Right atrium auricular region (tissue), 2 donors: ENCODE measurements at places on chromosomes 12 and 14. TPM values are rescaled to one million over a fixed set of nuclear protein-coding genes. Genes with fewer than 3 reads are reported as not detected.

- no peaks in the 10 kb centered on the region for H3K27me3 ChIP-seq
- H3K36me3 ChIP-seq: no peaks in the 10 kb centered on the region
- no peak overlapping the region for H3K27ac ChIP-seq
- DNase-seq: no peak
Observed at GRCh38 chr14:53942970-53943750, 13.5 kb downstream of the BMP4 start.

Gene PXN
- total RNA-seq: 76.7 TPM

- no peaks in the 10 kb centered on the region for H3K27me3 ChIP-seq
- H3K36me3 ChIP-seq: no peaks in the 10 kb centered on the region
- no peak for DNase-seq
- H3K4me1 ChIP-seq: no peaks in the 10 kb centered on the region
- H3K4me3 ChIP-seq: peak within 1 kb of the TSS; percentile 43
Observed at GRCh38 chr14:104579507-104579906, at the start of gene C14orf180. TSS of gene C14orf180 (plus strand) at chr14:104579764. CDS start at chr14:104586431, 6,667 bp downstream.

DNA sequence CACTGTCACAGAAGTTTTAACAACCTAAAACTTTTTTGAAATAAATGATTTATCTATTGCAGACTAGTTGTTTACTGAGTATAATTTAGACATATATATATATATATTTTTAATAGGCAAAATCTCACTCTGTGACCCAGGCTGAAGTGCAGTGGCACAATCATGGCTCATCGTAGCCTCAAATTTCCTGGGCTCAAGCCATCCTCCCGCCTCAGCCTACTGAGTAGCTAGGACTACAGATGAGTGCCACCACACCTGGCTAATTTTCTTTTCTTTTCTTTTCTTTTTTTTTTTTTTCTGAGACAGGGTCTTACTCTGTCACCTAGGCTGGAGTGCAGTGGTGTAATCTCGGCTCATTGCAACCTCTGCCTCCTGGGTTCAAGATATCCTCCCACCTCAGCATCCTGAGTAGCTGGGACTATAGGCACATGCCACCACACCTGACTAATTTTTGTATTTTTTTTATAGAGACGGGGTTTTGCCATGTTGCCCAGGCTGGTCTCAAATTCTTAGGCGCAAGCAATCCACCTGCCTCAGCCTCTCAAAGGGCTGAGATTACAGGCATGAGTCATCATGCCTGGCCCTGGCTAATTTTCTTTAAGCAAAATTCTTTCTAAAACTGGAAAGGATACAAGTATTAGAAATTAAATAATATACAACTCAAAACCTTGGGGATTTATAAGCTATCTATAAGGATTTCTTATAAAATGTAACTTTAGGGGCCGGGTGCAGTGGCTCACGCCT is 23.1 kb downstream of the EEA1 start:
- no peak for DNase-seq
- no peak overlapping the region for H3K4me3 ChIP-seq
- H3K36me3 ChIP-seq: peaks cover 4% of the 10 kb centered on the region
- H3K27ac ChIP-seq: no peak overlapping the region
- H3K27me3 ChIP-seq: no peaks in the 10 kb centered on the region

- H3K4me3 ChIP-seq: no peak overlapping the region
- no peaks in the 10 kb centered on the region for H3K36me3 ChIP-seq
- H3K4me1 ChIP-seq: no peaks in the 10 kb centered on the region
- H3K27ac ChIP-seq: no peak overlapping the region
Observed at GRCh38 chr12:52521175-52521567, 977 bp upstream of the KRT5 start.

GRCh38 chr12:28427046-28427445 is 236.8 kb downstream of the CCDC91 start:
- no peak overlapping the region for H3K27ac ChIP-seq
- no peaks in the 10 kb centered on the region for H3K4me1 ChIP-seq
- DNase-seq: no peak
- H3K27me3 ChIP-seq: no peaks in the 10 kb centered on the region
- no peak overlapping the region for H3K4me3 ChIP-seq

Gene ACRBP
- 0.43 TPM for total RNA-seq

DNA sequence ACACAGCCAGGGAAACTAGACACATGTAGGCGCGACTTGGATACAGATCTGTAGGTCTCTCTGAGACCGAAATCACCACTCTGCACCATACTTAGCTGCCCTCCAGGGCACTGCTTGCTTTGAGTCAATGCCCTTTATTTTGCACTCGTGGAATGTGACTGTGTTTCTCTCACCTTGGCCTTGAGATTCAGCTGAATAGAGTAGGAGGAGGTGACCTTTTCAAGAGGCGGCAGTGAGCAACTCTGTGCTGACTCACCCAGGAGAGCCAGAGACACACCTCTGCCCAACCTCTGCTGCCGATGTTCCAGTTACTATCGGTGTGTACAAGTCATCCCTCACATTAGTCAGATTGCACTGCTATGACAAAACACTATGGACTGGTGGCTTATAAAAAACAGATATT is 583.4 kb downstream of the VRK1 start:
- DNase-seq: no peak
- H3K4me1 ChIP-seq: no peaks in the 10 kb centered on the region
- H3K27me3 ChIP-seq: no peaks in the 10 kb centered on the region
- H3K36me3 ChIP-seq: no peaks in the 10 kb centered on the region
- H3K27ac ChIP-seq: no peak overlapping the region

Gene TMEM132D
- total RNA-seq: not detected

- H3K27me3 ChIP-seq: no peaks in the 10 kb centered on the region
- no peak overlapping the region for H3K27ac ChIP-seq
- no peaks in the 10 kb centered on the region for H3K4me1 ChIP-seq
Observed at GRCh38 chr12:42957136-42957535, 367.6 kb upstream of the PRICKLE1 start.

GRCh38 chr12:96606134-96606533 is 116.8 kb downstream of the CFAP54 start:
- H3K36me3 ChIP-seq: no peaks in the 10 kb centered on the region
- no peaks in the 10 kb centered on the region for H3K4me1 ChIP-seq
- H3K27ac ChIP-seq: no peak overlapping the region
- H3K4me3 ChIP-seq: no peak overlapping the region
- DNase-seq: no peak

- no peaks in the 10 kb centered on the region for H3K4me1 ChIP-seq
- DNase-seq: no peak
- H3K4me3 ChIP-seq: no peak overlapping the region
- H3K27me3 ChIP-seq: no peaks in the 10 kb centered on the region
Observed at GRCh38 chr12:76143343-76144244, 59.1 kb upstream of the NAP1L1 start.
